Kidney (tissue), 22 donors: ENCODE measurements at places on chromosomes 6 and 20. TPM values are rescaled to one million over a fixed set of nuclear protein-coding genes. Genes with fewer than 3 reads are reported as not detected.

Gene MARCKS
- 61.9 TPM for total RNA-seq

Gene PROCR
- 24.5 TPM for total RNA-seq

Gene PSORS1C2
- not detected for total RNA-seq

Gene PI3
- 8.7 TPM for total RNA-seq

Gene DDO
- 3.6 TPM for total RNA-seq

Gene BHLHE23
- not detected for total RNA-seq

Gene C20orf144
- 0.16 TPM for total RNA-seq

Gene POM121L2
- total RNA-seq: not detected

Gene FOXF2
- 0.44 TPM for total RNA-seq

GRCh38 chr6:45584127-45584526 is 206.4 kb upstream of the SUPT3H start:
- no peaks in the 10 kb centered on the region for H3K27me3 ChIP-seq
- no peaks in the 10 kb centered on the region for H3K4me1 ChIP-seq
- no peak for DNase-seq
- no peak overlapping the region for H3K27ac ChIP-seq
- no peaks in the 10 kb centered on the region for H3K36me3 ChIP-seq

- H3K36me3 ChIP-seq: peaks cover 38% of the 10 kb centered on the region
- H3K27me3 ChIP-seq: no peaks in the 10 kb centered on the region
- H3K4me1 ChIP-seq: no peaks in the 10 kb centered on the region
- H3K4me3 ChIP-seq: no peak overlapping the region
- DNase-seq: no peak
Measured at GRCh38 chr6:99412065-99412464, 13.0 kb downstream of the PNISR start.

DNA sequence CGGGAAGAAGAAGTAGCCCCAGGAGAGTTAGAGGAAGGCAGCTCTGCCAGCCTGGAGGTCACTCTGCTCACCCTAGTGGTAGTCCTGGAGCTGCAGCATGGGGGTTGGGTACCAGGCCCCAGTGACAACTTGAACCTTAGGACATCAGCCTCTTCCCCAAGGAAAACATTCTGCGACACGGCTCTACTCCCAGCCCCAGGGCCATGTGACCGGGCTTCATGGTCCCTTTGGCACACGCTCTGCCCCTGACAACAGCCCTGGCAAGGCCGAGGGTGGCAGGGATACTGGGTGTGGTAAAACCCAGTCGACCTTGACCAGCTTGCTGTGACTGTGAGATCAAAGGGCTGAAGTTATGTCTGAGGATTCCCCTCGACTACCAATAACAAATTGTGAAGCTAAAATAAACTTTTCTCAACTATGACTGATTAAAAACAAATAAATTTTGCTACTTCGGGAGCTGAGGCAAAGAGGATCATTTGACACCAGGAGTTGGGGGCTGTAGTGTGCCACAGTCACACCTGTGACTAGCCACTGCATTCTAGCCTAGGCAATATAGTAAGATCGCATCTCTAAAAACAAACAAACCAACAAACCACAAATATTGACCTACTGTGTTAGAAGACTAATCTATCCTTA is 24.4 kb upstream of the ARID1B start:
- H3K4me3 ChIP-seq: no peak overlapping the region
- no peaks in the 10 kb centered on the region for H3K27me3 ChIP-seq
- no peaks in the 10 kb centered on the region for H3K36me3 ChIP-seq
- H3K4me1 ChIP-seq: peaks cover 6% of the 10 kb centered on the region

DNA sequence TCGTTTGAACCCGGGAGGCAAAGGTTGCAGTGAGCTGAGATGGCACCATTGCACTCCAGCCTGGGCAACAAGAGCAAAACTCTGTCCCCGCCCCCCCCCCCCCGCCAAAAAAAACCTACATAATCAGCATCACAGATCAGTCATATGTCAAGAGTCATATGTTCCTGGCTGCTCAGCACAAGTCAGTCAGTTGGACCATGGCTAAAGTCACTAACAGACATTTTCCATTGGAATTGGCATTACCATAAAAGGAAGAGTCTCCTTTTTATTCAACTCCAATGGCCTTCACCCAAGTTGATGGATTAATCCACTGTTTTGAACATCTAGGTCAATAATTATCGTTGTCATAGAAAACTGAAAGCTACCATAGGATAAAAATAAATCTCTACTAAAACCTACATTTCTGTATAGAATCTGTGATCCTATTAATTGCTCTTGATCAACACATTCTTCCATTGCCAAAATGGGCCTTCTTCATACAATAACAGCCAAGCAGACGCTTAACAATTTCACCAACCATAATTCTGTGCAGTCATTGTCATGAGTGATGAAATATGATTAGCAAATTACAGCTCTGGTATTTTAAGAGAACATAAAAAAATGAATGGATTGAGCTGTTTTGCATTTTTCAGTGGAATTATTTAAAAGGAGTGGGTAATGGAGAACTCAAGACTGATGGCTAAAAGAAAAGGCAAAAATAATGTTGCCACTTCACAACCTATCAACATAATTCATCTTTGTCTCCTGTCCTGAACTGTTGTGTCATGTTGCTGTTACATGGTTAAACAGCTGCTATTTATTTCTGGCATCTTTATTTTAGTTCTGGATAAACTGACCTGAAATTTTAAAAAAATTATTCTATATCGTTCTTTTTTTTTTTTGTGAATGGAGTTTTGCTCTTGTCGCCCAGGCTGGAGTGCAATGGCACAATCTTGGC is 555.5 kb upstream of the JARID2 start:
- no peaks in the 10 kb centered on the region for H3K27me3 ChIP-seq
- H3K36me3 ChIP-seq: no peaks in the 10 kb centered on the region
- no peaks in the 10 kb centered on the region for H3K4me1 ChIP-seq

DNA sequence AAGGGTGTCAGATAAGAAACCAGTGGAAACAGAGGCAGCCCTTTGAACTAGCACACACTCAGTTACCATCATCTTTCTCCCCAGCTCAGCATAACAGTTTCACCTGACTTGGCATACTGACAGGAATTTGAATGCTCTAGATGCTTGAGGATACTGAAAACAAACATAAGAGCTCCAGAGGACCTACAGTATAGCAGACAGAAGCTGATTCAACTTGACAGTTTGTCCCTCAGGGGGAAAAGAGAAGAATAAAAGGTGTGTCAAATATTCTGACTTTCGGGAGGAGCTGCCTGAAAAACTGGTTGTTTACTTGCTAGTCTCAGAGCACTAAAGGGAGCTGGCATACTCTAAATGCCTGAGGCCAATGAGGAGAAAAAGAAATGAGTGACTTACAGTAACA is 35.1 kb downstream of the EYS start:
- H3K4me3 ChIP-seq: no peak overlapping the region
- no peaks in the 10 kb centered on the region for H3K27me3 ChIP-seq
- DNase-seq: no peak
- no peaks in the 10 kb centered on the region for H3K36me3 ChIP-seq
- no peak overlapping the region for H3K27ac ChIP-seq

DNA sequence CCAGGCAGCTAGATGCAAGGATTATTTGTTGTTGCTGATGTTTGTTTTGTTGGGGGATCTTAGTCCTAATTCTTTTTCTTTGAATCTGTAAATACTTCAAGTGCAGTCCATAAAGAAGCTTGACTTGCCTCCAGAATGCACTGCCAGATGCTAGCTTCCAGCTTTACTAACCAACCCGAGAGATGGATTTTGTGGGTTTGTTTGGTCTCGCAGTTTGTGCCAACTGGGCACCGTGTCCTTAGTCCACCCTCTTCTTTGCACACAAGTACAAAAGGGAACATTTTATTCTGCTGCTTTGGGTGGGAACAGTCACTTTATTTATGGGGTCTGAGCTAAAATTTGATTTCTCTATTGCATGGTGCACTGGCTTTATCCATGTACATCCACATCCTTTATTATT is 212.0 kb downstream of the PLCB1 start:
- no peak overlapping the region for H3K27ac ChIP-seq
- no peaks in the 10 kb centered on the region for H3K27me3 ChIP-seq
- no peak overlapping the region for H3K4me3 ChIP-seq
- DNase-seq: no peak
- H3K4me1 ChIP-seq: no peaks in the 10 kb centered on the region

DNA sequence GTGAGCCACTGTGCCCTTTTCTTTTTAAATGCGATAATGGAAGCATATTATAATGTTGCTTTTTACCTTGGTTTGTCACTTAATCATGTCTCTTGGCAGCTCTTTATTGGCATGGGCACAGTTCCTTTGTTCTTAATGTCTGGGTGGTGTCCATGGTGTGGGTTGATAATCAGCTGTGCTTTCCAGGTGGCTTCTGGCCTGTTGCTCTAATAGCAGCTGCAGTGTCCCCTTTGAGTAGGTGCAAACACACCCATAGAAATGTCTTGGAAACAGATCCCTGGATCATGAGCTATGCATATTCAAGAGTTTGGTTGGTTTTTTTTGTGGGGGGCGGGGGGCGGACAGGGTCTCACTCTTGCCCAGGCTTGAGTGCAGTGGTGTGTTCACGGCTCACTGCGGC is 29.9 kb downstream of the EFCAB8 start:
- H3K4me1 ChIP-seq: no peaks in the 10 kb centered on the region
- H3K4me3 ChIP-seq: no peak overlapping the region
- DNase-seq: no peak
- no peak overlapping the region for H3K27ac ChIP-seq
- no peaks in the 10 kb centered on the region for H3K27me3 ChIP-seq
- no peaks in the 10 kb centered on the region for H3K36me3 ChIP-seq

GRCh38 chr20:24977797-24978196 is 14.8 kb downstream of the APMAP start:
- H3K27ac ChIP-seq: no peak overlapping the region
- no peaks in the 10 kb centered on the region for H3K27me3 ChIP-seq
- DNase-seq: no peak
- no peaks in the 10 kb centered on the region for H3K4me1 ChIP-seq
- no peak overlapping the region for H3K4me3 ChIP-seq
- H3K36me3 ChIP-seq: peaks cover 23% of the 10 kb centered on the region

DNA sequence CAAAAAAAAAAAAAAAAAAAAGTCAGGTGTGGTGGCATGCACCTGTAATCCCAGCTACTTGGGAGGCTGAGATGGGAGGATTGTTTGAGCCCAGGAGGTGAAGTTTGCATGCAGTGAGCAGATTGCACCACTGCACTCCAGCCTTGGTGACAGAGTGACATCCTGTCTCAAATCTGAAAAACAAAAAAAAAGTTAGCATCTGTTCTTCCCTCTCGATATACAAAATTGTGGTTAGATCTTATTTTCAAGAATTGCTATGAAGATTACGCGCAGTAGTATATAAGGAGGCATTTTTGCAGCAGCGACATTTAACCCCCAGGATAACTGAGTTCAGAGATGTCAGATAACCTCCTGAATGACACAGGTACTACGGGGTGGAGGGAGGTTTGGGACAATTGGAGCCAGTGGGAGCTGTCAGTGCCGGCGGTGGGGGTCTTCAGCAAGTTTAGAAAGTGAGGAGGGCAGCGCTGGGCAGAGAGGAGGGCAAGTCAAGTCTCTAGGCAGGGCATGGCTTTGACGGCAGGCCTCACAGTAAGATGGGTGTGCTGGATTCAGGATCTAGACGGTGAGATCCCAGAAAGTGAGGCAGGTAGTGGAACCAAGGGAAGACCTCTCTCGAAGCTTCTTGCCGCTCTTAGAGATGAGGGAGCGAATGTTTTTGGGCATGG is 26.2 kb upstream of the MRPS18A start:
- no peaks in the 10 kb centered on the region for H3K27me3 ChIP-seq
- H3K27ac ChIP-seq: no peak overlapping the region
- H3K36me3 ChIP-seq: no peaks in the 10 kb centered on the region
- H3K4me3 ChIP-seq: no peak overlapping the region
- H3K4me1 ChIP-seq: no peaks in the 10 kb centered on the region

GRCh38 chr20:25223179-25223661 is 24.7 kb upstream of the PYGB start:
- H3K4me1 ChIP-seq: peaks cover 17% of the 10 kb centered on the region
- H3K4me3 ChIP-seq: no peak overlapping the region
- peak; percentile 92 for DNase-seq
- H3K27me3 ChIP-seq: no peaks in the 10 kb centered on the region

DNA sequence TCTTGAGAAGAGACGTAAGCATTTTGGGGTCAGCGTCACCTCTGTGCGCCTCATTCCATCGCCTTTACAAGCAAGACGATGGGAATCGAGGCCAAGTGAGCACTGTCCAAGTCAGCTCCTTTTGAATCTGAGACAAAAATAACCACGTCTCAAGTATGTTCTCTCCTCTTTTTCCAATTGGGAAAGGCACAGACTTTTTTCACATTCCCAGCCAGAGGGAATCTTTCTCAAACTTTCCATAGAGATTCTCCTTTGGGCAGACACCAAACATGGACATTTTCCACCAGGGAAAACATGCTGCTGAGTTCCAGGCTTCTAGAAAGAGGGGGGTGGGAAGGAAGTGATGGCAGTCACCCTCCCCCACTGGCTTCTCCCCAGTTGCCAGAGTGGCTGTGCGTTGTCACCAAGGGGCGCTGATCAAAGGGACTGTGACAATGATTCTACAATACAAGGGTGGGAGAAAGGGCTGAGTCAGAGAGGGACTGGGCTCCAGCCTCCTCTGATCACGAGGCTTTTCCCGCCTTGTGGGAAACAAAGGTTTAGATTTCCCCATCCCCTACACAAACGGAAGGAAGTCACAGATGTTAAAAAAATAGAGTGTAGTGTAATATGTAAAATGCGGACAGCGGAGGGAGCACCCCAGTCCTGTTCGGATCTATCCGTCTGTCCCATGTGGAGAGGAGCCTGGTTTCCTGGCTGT is 281.9 kb upstream of the RNF24 start:
- H3K36me3 ChIP-seq: no peaks in the 10 kb centered on the region
- H3K4me3 ChIP-seq: no peak overlapping the region
- no peak for DNase-seq
- no peaks in the 10 kb centered on the region for H3K4me1 ChIP-seq
- no peak overlapping the region for H3K27ac ChIP-seq
- H3K27me3 ChIP-seq: no peaks in the 10 kb centered on the region

DNA sequence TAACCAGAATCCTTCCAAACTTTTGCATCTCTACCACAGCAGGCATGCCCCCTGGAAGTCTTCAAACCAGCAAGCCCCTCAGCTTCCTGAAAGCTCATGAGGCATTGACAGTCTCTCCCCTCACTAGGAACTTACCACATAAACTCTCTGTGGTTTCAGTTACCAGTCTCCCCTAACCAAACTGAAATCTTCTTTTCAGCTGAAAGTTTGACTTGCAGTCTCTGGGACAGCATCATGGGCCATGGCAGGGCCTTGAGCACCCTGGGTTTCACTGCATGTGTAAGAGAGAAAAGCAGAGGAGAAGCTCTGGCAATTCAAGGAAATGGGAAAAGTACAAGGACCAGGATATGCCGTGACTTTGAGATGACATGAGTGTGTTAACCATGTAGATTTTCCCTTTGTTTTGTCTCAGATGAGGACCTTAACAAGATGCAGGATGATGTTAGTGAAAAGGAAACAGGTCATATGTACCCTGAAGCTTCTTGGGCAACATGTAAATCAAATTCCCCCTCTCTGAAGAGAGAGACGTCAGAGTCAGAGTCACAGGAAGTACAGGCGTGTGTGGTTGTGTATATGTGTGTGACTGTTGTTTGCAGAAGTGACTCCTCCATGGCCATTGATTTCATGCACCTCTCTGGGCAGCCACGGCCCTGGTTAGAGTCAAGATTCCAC is 106.3 kb downstream of the TNFRSF21 start:
- H3K36me3 ChIP-seq: no peaks in the 10 kb centered on the region
- no peak overlapping the region for H3K4me3 ChIP-seq
- no peak for DNase-seq
- peak overlapping the region; percentile 74 for H3K27ac ChIP-seq
- peaks cover 30% of the 10 kb centered on the region for H3K4me1 ChIP-seq
- H3K27me3 ChIP-seq: no peaks in the 10 kb centered on the region

- DNase-seq: no peak
- no peak overlapping the region for H3K4me3 ChIP-seq
- no peak overlapping the region for H3K27ac ChIP-seq
- H3K36me3 ChIP-seq: no peaks in the 10 kb centered on the region
Measured at GRCh38 chr6:168927026-168927425, 326.6 kb downstream of the THBS2 start.

- no peaks in the 10 kb centered on the region for H3K4me1 ChIP-seq
- H3K4me3 ChIP-seq: no peak overlapping the region
- DNase-seq: no peak
- no peak overlapping the region for H3K27ac ChIP-seq
Measured at GRCh38 chr6:15310680-15311079, 64.8 kb downstream of the JARID2 start.
